Activated naive CD8-positive, alpha-beta T cell treated with anti-CD3 and anti-CD28 coated beads for 36 hours (primary cell): ENCODE measurements at places on chromosomes 16 and 17.

- no peak for DNase-seq
Measured at GRCh38 chr16:22075776-22076175, 16.6 kb upstream of the VWA3A start.

DNA sequence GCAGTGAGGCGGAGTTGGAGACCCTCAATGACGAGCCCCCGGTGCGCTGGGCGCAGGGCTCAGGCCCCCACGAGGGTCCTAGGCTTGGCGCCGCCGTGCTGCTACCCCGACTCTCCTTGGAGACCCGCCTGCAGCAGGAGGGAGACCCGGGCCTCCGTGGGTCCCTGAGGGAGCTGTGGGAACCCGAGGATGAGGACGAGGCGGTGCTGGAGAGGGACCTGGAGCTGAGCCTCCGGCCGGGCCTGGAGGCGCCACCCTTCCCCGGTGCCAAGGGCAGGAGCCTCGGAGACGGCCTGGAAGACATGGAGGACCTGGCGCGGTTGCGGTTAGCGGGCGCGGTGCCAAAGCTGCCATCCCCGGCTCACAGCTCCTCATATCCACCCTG, 2.3 kb downstream of the MYO15B start:
- DNase-seq: no peak

GRCh38 chr17:81173052-81173761, 7.2 kb upstream of the AATK start:
- no peak for DNase-seq

DNA sequence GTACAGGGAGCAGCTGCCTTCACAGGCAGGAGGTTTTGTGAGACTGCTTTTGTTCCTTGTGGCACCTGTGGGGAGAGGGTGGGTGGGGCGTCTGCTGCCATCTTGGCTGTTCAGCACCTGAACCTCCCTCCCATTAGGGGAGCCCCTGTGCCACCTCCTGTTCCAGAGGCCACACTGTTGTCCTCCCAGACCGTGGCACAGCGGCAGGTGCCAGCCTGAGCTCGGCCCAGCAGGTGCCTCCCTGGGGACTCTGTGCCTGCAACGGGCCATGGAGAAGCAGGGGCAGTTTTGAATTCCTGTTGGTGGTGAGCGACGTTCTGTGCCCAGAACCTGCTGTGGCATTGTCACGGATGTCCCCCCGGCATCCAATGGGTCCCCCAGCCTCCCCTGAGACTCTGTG, 9.9 kb downstream of the LGALS3BP start:
- DNase-seq: no peak

DNA sequence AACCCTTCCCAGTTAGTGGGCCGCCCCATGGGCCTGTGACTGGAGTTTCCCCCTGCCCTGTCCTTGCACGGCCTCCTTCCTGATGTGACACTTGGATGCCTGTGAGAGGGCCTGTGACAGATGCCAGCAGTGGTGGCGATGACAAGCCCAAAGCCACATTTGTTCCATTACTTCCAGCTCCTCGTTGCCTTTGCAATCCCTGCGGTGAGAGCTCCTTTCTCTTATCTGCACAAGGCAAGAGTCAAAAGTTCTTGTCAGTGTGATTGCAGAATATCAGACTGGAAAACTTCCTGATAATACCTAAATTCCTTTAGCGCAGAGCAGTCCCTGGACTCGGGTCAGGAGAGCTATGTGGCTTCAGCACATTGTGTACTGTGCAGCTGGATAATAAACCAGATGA, 54.4 kb upstream of the ARHGAP44 start:
- no peak for DNase-seq

DNA sequence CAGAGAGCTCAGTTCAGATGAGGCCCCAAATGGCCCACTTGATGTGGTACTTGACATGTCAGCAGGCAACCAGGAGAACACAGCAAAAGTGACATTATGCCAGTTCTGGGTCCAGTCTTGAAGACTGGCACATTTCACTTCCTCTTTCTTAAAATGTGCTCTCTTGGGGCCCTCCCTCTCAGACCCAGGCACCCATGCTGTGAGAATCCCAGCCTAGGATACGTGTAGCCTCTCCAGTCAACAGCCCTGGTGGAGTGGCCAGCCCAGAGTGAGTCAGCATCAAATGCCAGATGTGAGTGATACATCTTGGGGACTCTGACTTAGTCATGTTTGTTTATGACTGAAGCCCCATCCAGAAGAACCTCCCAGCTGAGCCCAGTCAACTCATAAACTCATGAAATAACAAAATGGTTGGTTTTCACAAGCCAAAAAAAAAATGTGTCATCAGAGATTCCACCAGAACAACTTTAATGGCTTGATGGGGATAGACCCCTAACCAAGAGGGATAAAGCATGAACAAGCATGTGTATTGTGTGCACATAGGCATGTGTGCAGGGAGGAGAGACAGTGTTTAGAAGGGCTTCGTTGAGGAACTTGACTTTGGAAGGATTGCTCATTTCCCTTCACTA, 82.5 kb upstream of the TNRC6C start:
- DNase-seq: no peak

GRCh38 chr17:1843947-1844346, 14.1 kb downstream of the RPA1 start:
- DNase-seq: no peak

DNA sequence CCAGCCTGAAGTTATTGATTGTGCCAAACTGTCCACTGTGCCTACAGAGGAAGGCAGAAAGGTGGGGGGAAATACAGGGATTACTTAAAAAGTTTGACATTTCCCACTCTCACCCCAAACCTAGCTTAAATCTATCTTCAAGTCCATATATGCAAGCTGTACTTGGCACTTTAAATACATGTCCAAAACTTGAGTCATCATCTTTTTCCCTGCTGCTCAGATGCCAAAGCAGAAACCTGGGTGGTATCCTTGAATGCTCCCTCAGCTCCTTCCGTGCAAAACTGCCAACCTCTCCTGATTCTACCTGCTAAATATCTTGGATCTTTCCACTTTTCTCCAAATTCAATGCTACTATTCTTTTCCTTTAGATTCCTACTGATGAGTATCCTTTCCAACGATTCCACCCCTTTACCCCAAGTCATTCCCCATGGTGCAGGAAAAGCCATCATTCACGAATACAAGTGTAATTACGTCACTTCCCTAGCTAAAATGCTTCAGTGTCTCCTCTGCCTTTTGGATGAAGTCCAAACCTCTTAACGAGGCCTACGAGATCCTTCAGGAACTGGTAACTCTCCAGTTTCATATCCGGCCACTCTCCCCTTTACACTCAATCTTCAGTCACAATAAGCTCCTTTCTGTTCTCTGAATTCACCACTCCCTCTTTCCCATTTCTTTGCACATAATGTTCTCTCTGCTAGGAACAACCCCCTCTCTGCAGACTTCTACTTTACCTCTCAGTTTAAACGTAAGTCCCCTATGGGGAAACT, 9.3 kb downstream of the BECN1 start:
- DNase-seq: no peak

GRCh38 chr16:14628806-14629611, 1.1 kb downstream of the PARN start:
- no peak for DNase-seq

DNA sequence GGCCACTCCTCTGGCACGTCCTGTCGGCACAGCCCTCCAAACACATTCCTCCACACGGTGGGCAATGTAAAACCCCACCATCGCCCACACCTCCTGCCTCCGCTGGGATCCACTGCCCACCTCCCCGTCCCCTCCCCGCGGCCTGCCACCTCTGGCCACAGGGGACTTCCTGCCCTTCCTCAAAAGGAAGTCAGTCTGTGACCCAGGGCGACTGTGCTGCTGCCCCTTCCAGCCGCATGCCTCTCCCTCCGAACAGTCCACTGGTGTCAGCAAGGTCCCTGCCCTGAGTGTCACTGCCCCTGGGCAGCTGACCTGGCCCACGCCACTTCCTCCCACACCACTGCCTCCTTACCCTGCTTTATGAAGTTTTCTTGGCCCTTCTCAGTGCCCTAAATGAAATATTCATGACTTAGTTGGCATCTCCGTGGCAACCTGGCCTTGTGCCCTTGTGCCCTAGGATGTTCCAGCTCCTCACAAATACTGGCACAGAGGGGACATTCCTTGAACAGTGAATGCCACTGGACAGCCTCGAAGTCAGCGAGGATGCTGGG, 2.0 kb downstream of the PLD6 start:
- DNase-seq: no peak

GRCh38 chr17:50660887-50661345, 26.2 kb downstream of the ABCC3 start:
- no peak for DNase-seq

DNA sequence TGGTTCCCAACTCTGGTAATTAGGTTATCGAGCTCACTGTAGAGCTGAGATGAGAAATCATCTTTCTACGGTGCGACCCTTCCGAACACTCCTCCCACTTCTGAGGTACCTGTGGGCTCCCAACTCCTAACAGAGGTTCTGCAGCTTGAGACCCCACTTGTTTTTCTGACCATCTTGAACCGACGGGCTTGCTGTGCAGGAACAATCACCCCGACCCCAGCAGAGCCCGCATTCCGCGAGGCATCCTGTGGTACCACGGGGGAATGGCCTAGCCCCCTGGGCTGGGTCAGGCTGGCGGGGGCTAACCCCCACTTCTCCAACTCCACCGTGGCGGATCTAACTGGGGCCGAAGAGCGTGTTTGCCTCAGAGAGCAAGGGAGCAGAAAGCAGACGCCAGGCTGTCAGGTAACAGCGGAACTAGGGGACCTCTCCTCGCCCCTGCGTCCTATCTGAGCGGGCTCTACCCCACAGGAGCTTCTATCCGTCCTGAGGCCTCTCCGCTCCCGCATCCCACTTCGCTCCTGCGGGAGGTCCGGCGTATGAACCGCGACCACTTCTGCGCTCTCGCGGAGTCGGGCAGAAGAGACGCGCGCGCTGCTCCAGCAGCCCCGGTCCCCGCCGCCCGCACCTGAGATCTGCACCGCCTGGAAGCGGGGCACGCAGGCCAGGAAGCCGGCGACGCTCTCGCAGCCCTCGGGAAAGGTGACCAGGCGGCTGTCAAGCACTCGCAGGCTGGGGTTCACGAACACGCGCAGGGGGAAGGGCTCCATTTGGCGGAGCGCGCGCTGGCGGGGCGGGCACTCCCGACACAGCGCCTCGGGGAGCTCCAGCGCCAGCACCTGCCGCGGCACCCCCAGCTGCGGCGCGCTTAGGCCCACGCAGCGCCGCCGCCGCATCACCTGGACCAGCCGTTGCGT, 761 bp downstream of the PDF start:
- DNase-seq: peak; percentile 61

DNA sequence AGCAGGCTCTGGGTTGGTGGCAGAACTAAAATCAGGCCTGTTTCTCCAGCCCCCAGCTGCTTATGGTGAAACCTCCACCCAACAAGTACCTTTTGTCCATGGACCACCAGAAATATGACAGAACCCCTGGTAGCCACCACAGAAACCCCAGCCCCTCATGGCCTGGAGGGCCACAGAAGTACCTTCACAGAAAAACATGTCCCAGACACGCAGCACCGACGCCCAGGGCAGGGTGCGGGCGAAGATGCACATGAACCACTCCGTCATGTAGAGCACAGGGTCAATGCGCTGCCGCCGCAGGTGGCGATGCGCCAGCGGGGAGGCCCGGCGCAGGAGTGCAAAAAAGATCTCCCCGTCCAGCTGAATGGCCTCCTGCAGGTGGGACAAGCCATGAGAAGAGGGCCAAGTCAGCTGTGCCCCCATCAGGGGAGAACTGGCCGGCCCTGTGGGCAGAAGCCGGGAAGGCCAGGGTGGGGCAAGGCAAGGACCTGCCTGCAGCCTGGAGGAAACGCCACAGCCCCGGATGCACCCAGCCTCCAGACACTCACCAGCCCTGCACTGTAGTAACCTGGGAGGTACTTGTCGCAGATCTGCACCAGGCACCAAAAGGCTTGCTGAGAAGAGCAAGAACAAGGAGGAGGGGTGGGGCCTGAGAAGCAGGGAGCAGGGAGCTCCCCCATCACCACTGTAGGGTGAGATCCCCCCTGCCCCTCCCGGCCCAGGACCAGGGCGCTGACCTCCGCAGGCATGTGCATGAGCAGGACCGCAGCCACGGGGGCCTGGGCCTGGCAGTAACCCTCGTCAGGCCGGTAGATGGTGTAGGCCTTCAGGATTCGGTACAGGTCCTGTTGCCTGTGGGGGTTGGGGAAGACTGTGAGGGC, 4.1 kb upstream of the CD2BP2 start:
- DNase-seq: no peak

DNA sequence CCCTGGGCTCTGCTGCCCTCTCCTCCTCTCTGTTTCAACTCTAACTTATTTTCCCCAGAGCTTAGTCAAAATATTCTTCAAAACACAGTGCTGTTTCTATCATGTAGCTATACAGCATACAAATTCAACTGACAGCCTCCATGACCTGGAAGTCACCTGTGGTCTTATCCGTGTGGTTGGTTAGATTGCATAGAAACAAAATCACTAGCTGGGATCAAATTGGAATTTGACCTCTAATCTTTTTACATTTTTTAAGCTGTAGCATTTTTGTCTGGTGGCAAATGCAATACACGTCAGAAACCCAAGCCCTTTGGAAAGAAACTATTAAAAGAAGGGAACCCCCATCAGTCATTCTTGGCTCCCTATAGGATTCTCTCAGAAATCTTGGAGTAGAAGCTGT, 57.3 kb downstream of the ABCC12 start:
- DNase-seq: no peak

DNA sequence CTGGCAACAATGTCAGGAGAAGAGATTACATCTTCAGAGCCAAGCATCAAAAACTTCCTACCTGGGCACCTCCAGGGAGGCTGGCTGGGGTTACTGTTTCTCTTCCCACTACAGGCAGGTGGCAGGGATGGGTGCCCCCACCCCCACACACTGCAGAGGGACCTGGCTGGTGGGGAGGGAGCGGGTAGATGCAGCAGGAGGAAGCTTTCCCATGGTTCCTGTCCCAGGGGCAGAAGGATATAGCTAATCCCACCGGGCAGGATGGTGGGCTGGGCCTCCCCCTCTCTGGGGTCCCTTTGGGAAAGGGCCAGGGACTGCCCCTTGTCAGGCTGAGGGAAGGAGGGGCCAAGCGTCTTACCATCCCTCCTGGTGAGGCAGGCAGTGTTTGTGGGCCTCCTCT, 16.7 kb upstream of the MTMR4 start:
- no peak for DNase-seq

- no peak for DNase-seq
Measured at GRCh38 chr16:75647112-75647491, 363 bp downstream of the KARS1 start.

- no peak for DNase-seq
Measured at GRCh38 chr16:79288066-79288465, 312.5 kb downstream of the MAF start.

- peak; percentile 41 for DNase-seq
Measured at GRCh38 chr17:45143767-45144198, 4.5 kb upstream of the HEXIM1 start.

GRCh38 chr17:74922694-74923537, at the start of gene USH1G:
TSS of gene USH1G (minus strand) at chr17:74923255. CDS start at chr17:74923073, 182 bp downstream.
- no peak for DNase-seq

- DNase-seq: no peak
Measured at GRCh38 chr17:82118815-82119380, 20.9 kb upstream of the FASN start.

DNA sequence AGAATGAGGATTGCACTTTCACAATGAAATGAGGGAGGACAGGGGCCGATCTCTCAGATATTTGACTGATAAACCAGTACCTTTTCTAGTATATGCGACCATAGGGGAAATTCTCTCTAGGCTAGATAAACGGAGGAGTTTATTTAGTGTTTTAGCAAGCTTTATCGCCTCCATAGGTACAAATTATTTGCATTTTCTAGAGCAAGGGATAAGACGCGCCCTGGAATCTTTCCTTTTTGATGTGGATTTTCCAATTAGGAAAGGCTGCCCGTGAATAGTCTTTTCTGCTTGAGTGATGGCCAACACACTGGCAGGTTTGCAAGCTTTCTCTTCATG, 351 bp upstream of the GDPD1 start:
- DNase-seq: no peak

GRCh38 chr16:85935974-85936760, 37.2 kb downstream of the IRF8 start:
- DNase-seq: peak; percentile 84

GRCh38 chr16:4574919-4575705, 19.0 kb downstream of the C16orf96 start:
- no peak for DNase-seq
